Effector memory CD8-positive, alpha-beta T cell (primary cell): ENCODE measurements at places on chromosomes 11 and 22.

DNA sequence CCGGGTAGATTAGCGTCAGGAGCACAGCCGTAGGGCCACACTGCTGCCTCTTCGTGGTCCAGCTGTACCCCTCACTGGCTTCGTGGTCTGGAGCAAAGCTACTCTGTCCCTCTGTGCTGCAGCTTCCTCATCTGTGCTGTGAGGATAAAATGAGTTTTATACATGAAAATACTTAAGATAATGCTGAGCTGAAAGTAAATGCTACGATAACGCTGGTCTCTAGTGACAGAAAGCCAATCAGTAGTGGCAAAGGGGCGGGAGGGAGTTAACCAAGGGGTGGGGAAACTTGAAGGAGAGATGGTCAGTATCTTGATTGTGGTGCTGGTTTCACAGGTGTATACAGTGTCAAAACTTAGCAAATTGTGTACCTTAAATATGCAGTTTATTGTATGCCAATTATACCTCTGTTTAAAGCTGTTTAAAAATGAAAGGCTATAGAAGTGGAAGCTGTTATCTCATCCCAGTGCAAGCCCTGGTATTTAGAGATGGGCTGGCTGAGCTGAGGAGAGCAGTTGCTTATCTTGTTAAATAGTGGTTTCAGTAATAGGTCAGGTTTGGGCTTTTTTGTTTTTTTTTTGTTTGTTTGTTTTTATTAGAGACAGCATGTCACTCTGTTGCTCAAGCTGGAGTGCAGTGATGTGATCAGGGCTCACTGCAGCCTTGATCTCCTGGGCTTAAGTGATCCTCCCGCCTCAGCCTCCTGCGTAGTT, 36.7 kb downstream of the ACO2 start:
- no peak for DNase-seq

DNA sequence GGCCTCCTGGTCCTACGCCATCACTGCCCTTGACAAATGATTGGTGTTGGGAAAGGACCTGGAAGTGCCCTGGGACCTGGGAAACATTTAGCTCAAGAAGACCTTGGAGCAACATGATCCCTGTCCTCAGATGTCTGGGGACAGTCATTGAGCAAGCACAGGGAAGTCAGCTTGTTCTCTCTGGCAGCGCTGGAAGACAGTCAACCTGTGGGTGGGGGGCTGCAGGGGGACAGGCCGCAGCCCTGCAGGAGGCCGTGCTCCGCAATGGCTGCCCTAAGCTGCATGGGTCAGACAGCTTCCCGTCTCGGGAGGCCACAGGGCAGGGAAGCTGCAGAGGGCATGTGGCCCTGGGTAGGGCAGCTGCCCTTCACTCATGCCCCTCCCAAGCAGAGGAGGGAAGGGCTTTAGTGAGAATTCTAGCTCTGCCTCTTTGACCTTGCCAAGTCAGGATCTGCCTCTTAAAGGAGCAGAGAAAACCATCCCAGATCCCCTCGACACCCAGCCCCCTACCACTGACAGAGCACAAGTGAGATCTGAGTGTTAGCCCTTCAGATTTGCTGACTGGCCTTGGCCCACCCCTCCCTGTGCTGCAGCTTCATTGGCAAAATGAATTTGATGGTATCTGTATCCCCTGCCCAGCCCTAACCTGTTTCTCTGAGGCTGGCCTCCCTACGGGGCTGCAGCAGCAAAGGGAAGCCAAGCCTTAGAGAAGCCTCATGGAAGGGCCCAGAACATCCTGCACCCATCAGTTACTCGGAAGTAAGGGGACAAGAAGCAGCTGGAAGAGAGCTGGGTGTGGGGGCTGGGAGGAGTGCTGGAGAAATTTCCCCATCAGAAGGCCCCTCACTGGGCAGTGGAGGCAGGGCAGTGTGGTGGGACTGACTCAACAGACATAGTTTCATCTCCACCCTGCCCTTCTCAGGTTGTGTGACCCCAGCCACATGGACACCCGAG, 6.2 kb upstream of the SREBF2 start:
- DNase-seq = no peak

- no peak for DNase-seq
Measured at GRCh38 chr11:64710418-64711137, 12.4 kb downstream of the NRXN2 start.

- no peak for DNase-seq
Measured at GRCh38 chr11:8342821-8343681, 79.4 kb upstream of the LMO1 start.

GRCh38 chr11:124758355-124759265, 3.5 kb downstream of the ESAM start:
- peak; percentile 62 for DNase-seq

DNA sequence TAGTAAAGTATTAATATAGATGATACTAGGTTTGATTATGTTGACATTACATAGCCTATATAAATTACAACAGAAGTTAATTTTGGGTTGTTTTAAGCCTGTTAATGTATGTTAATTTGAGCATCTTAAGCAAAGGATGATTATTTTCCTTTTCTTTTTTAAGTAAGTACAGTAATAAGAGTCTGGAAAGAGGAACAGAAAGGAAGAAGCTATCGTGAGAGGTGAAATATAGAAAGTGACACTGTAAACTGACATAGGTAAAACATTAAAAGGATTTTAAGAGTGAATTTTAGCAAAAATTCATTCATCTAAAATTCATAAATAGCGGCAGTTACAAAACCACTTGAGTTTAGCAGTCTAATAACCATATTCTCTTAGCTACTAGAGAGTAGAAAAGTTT, 45.5 kb downstream of the FAR1 start:
- DNase-seq = no peak

- no peak for DNase-seq
Measured at GRCh38 chr11:1872267-1872985, 19.3 kb downstream of the PRR33 start.

DNA sequence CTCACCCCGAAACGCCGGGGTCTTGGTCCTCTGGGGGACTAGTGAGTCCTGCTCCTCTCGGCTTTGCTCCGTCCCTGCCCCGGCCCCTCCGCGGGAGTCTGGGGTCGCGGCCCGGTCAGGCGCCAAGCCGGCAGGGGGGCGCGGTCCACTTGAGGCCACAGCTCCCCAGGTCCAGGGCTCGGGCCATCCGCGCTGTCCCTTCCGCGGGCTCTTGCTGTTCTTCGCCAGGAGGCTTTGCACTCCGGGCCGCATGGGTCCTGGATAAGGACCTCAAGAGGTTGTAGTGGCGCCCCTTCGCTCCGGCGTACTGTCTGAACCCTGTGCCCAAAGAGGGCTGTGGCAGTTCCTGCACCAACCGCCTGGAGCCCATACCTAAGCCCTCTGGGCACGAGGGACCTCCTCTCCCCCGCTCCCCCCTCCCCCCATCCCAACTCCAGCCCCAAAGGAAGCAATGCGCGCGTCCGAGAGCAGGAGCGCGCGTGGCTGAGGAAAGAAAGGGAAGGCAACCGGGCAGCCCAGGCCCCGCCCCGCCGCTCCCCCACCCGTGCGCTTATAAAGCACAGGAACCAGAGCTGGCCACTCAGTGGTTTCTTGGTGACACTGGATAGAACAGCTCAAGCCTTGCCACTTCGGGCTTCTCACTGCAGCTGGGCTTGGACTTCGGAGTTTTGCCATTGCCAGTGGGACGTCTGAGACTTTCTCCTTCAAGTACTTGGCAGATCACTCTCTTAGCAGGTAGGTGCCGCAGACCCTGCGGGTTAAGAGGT, at the start of gene ADM:
ADM (plus strand) TSS at position 579 of the 767 bp plus-strand sequence. CDS start 628 bp downstream, outside the sequence.
- peak; percentile 18 for DNase-seq

- no peak for DNase-seq
Measured at GRCh38 chr11:44940835-44941234, 9.8 kb downstream of the TP53I11 start.

- no peak for DNase-seq
Measured at GRCh38 chr11:124898263-124898680, 607 bp upstream of the ROBO4 start.

DNA sequence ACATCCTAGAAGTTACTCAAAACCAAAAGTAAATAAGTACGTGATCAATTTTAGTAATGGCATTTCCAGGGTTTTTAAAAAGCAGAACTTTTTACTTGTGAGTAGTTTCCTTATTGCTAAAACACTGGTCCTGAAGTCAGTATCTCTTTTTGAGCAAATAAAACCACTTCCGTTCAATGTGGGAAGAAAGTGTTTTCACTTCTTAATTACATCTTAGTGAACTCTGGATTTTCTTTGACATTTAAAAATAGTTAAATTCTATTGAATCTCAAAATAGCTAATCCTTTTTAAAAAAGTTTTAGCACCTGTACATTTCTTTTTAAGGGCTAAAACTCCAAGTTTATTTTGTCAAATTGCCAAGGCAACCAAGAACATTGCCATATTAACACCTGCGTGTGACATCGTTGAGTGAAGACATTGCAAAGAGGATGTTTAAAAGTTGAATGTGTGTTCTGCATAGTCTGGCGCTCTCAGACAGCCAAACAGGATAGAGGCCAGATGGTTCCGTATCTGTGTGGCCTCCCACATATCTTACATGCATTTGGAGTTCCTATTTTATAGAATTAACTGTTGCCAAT, 17.2 kb upstream of the OR5B21 start:
- DNase-seq = peak; percentile 37

DNA sequence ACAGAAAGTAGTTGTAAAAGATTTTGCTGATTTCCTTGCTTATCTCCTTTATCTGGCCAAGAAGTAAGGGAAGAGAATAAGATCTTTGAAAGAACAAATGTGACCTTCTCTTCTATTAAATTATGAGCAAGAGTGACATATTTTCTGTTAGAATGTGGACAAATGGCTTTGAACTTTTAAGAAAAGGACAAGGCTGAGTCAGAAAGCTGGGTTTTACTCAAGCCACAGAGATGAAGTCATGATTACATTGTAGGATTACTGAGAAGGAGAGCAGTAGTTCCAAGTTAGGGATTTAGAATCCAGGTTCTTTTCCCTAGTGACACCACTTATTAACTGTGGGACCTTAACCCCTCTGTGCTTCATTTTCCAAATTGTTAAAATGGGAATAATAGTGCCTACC, 13.5 kb downstream of the CCDC90B start:
- DNase-seq = no peak

DNA sequence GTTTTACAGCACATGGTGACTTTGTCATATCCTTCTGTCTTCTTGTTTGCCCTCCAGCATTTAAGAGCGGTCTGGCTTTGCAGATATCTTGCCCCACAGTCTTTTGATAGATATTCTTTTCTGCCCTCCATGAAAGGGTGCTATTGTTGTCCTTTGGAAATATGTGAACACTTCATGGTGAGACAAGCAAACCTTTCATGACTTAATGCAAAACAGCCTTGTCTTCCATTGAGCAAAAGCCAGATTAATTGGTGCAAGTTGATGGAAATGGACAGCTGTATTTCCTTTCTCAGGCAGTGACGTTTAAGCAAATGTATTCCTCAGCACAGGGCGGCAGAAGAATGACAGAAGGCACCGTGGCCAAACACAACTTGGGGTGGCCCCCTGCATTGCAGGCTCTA, 4.4 kb downstream of the DCPS start:
- no peak for DNase-seq

DNA sequence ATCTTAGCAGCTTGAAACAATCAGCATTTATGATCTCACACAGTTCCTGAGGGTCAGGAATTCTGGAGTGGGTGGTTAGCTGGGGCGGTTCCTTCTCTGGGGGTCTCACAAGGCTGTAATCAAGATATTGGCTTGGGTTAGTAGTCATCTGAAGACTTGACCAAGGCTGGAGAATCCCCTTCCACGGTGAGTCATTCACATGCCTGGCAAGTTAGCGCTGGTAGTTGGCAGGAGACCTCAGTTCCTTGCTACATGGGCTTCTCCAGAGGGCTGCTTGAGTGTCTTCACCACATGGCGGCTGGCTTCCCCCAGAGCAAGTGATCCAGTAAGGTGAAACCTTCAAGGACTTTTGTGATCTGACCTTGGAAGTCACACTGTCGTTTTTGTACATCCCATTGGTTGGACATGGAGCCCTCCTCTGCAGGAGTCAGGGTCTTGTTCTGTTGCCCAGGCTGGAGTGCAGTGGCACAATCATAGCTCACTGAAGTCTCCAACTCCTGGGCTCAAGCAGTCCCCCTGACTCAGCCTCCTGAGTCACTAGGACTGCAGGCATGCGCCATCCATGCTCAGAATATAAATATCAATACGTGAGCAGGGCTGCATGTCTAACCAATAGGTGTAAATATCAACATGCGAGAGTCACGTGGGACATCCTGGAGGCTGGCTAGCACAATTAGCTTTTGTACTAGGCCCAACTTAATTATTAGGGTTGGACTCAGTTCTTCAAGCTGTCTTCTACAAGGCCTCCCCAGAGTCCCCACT, 7.2 kb upstream of the NIPSNAP1 start:
- no peak for DNase-seq

- DNase-seq = no peak
Measured at GRCh38 chr11:16612566-16613261, 125.7 kb upstream of the C11orf58 start.

DNA sequence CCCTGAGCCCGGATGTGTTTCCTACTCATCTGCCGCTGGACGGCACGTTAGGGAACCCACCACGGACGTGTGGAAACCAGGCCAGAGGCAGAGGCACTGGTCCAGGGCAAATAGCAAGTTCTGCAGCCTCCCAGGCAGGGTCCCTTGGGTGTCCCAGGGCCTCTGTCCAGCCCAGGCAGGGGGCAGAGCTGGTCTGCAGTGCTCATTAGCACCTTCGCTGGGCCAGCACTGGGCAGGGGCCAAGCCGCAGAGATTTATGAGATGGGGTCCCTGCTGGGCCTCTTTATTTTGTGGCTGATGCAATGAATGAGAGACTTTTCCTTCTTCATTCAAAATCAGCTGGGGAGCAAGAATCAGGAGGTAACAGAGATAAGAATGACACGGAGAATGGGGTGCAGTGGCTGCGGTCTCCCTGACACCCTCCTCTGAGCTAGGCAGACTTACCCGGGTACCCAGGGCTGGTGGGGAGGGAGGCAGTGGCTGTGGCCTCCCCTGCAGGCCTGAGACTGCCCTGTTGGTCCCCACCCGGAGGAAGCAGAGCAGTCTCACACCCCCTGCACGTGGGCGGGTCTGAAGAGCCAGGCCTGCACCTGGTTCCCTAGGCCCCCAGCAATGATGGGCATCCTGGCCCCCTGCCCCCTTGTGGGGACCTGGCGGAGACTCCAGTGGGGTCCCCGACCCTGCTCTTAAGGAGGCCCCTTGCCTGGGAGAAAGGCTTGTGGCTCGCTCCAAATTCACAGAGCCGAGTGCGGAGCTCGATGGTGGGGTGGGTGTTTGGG, 14.0 kb upstream of the PARVG start:
- no peak for DNase-seq

DNA sequence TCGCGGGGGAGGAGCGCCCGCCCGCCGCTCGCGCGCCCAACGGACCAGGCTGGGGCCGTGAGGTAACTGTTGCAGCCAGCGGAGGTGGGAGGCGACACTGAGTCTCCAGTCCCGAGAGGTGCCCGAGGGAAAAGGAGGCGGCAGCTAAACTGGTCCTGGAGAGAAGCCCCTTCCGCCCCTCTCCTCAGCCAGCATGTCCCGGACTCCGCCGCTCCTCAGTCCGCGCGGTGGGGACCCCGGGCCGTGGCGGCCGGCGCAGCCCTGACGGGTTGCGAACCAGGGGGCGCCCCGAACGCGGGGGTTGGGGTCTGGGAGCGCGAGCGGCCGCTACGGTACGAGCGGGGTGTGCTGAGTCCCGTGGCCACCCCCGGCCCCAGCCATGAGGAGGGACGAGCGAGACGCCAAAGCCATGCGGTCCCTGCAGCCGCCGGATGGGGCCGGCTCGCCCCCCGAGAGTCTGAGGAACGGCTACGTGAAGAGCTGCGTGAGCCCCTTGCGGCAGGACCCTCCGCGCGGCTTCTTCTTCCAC, at the start of gene PDE3B:
PDE3B (plus strand) TSS at position 108 of the 529 bp plus-strand sequence; CDS start at position 380, 272 bp downstream.
- DNase-seq = peak; percentile 66
